ENCODE measurements at places on chromosomes 16 and 17.

DNA sequence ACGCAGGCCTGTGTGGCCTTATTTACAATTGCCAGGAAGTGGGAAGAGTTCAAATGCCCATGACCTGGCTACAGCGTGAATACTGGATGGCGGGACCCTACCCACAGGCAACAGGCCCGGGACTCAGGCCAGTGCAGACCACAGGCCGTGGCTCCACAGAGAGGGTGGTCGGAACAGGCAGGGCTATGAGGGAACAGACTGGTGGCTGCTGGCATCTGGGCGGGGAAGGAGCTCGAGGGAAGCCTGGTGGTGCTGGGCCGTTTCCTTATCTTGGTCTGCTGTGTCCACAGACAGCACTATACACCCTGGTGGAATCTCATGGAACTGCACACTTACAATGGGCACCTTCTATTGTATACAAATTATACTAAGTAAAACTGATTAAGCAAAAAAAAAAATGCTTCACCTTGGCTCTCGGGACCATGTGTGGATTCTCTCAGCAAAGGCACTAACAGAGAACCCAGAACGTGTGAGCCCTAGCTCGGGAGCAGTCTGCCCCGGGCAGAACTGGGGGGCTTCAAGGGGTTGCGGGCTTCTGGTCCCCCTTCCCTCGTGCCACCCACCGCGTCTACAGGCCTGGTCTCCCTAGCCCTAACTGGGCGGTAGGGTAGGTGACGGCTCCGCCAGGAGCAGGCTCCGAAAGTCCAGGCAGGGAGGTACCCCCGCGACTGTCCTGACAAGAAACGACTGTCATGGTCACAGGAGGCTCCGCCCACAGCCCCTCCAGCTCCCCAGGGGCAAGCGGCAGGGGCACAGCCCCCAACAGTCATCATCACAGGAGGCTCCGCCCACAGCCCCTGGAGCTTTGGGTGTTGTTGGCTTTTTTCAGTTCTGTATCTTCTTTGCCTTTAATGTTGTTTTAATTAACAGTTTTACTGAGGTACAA lies 21.8 kb downstream of the CEP131 start:
- no peak for DNase-seq

DNA sequence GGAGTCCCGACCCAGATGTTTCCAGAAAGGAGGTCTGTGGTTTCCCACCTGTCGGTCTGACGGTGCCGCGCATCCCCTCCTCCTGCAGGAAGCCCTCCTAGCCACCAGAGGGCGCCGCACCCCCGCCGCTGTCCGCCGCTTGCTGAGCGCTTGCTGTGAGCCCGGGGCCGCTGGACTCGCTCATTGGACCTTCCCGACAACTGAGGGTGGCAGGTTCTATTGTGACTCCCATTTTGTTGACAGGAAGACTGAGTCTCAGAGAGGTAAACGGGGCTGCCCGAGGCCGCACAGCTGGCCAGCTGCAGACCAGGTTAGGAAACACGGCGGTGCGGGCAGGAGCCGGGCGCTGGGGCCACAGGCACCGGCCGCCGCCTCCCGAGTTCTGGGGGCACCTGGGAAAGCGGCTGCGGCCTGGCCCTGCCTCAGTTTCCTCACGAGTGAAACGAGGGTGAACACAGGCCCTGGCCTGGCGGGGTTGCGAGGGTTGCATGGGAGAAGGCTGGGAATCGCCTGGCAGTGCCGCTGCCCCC lies 191.1 kb upstream of the CIBAR2 start:
- peak; percentile 47 for DNase-seq

- DNase-seq: no peak
Measured at GRCh38 chr17:82835122-82835521, 4.7 kb downstream of the ZNF750 start.

- DNase-seq: no peak
Measured at GRCh38 chr16:30527635-30528178, 1.3 kb upstream of the ZNF768 start.

- no peak for DNase-seq
Measured at GRCh38 chr16:71515026-71515425, 11.2 kb upstream of the CHST4 start.

DNA sequence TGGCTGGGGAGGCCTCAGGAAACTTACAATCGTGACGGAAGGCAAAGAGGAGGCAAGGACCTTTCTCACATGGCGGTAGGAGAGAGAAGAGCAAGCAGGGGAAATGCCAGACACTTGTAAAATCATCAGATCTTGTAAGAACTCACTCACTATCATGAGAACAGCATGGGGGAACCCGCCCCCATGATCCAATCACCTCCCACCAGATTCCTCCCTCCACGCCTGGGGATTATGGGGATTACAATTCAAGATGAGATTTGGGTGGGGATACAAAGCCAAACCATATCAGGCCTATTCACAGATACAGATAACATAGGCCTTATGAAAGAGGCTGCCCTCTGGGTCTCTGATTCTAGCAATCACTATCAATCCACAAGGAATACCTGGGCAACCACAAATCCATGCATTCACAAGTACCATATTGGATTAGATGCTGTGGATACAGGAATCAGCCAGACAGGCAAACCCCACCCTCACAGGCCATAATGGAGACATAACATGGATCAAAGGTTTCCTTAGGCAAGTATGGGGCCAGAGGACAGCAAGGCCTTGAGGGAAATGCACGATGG lies 284.9 kb downstream of the SOX9 start:
- no peak for DNase-seq
